Right ventricle myocardium superior (tissue), 1 donor: ENCODE measurements at places on chromosomes 3 and 15. TPM values are rescaled to one million over a fixed set of nuclear protein-coding genes. Genes with fewer than 3 reads are reported as not detected.

FILIP1L gene
- total RNA-seq, result 39.3 TPM

SCAANT1 gene
- not detected for total RNA-seq

PATL2 gene
- total RNA-seq, result 3.2 TPM

DNA sequence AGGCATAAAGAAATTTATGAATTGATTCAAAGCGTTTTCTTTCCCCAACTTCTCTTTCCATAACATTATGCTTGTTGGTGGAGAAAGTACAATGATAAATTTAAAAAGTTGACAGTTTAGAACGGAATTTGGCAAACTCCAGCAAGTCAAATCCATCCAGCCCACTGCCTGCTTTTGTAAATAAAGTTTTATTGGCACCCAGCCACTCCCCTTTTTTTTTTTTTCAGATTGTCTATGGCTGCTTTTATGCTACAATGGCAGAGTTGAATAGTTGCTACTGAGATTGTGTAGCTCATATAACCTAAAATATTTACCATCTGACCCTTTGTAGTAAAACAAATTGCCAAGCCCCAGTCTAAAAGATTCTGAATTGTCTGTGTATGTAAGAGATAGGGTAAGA lies 112.8 kb upstream of the RBMS3 start:
- no peak for DNase-seq

GRCh38 chr3:125618851-125619250 lies 23.6 kb upstream of the OSBPL11 start:
- no peak for DNase-seq

- no peak for DNase-seq
These were observed 35.9 kb upstream of the DIPK2A start for GRCh38 chr3:143935678-143936077.

GRCh38 chr3:158418035-158418434 lies 153.0 kb upstream of the MLF1 start:
- DNase-seq, result no peak
